ENCODE measurements at places on chromosomes 16 and 17. TPM values are rescaled to one million over a fixed set of nuclear protein-coding genes. Genes with fewer than 3 reads are reported as not detected.

The FOXL1 gene
- total RNA-seq = 2.0 TPM

The C16orf89 gene
- not detected for total RNA-seq

DNA sequence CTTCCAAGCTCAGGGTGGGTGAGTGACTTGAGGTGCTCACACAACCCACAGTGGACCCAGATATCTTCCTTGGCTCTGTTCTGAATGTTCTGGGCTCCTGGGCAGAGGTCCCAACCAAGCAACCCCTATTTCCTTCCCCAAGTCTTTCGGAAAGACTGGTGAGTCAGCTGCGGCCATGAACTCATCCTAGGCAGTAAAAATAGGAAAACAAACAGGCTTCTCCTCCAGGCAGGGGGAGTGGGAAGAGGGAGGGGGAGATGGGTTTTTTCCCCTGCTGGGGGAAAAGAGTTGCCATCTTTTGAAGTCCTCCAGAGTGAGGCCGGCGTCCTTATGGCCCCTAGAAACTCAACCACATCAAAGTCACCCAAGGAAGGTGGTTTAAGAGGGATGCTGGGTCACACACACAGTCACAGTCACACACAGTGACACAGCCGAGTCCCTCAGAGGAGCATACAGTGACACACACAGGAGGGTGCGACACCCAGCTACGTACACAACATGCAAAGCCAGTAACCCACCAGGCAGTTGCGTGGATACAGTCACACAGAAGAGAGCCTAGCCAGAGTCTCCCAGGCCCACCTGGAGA, 16.0 kb upstream of the DLX4 start:
- no peak for DNase-seq
- no peak overlapping the region for H3K4me3 ChIP-seq
- no peaks in the 10 kb centered on the region for H3K36me3 ChIP-seq
- H3K27me3 ChIP-seq = peaks cover 34% of the 10 kb centered on the region
- H3K4me1 ChIP-seq = no peaks in the 10 kb centered on the region

- no peaks in the 10 kb centered on the region for H3K27me3 ChIP-seq
- no peak overlapping the region for H3K27ac ChIP-seq
- H3K4me3 ChIP-seq = no peak overlapping the region
- H3K36me3 ChIP-seq = peaks cover 4% of the 10 kb centered on the region
Observed at GRCh38 chr17:75641343-75641742, 8.1 kb downstream of the SMIM5 start.

DNA sequence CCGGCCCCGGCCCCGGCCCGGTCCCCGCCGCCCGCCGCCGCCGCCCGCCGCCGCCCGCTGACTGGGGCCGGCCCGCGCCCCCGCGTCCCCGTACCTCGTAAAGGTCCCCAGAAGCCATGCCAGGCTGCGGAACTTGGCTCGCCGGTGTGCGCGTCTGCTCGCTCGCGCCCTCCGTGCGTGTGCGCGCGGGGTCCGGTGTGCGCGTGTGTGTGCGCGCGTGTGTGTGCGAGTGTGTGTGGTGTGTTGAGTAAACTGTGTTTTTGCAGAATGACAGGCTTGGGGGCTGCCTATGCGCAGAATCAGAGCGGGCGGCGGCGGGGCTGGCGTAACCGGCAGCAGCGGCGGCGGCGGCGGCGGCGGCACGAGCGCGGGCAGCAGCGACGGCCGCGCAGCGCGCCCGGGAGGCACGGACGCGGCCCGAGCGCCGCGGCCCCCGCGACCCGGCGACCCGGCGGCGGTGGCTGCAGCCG, 307 bp downstream of the CDYL2 start:
- no peaks in the 10 kb centered on the region for H3K4me1 ChIP-seq
- DNase-seq = no peak
- no peak overlapping the region for H3K27ac ChIP-seq
- H3K36me3 ChIP-seq = no peaks in the 10 kb centered on the region

DNA sequence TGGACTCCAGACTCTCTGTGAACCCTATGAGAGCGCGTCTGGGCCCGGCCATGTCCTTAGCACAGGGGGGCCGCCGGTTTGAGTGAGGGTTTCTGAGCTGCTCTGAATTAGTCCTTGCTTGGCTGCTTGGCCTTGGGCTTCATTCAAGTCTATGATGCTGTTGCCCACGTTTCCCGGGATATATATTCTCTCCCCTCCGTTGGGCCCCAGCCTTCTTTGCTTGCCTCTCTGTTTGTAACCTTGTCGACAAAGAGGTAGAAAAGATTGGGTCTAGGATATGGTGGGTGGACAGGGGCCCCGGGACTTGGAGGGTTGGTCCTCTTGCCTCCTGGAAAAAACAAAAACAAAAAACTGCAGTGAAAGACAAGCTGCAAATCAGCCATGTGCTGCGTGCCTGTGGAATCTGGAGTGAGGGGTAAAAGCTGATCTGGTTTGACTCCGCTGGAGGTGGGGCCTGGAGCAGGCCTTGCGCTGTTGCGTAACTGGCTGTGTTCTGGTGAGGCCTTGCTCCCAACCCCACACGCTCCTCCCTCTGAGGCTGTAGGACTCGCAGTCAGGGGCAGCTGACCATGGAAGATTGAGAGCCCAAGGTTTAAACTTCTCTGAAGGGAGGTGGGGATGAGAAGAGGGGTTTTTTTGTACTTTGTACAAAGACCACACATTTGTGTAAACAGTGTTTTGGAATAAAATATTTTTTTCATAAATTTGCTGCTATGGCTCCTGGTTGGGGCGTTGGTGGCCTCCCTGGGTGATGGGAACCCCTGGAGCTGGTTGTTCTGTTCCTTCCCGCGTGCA, 23.1 kb downstream of the STAT5A start:
- DNase-seq = peak; percentile 94
- peaks cover 44% of the 10 kb centered on the region for H3K36me3 ChIP-seq
- H3K27me3 ChIP-seq = no peaks in the 10 kb centered on the region
- peak overlapping the region; percentile 84 for H3K27ac ChIP-seq
- H3K4me3 ChIP-seq = peak overlapping the region; percentile 12
- H3K4me1 ChIP-seq = peaks cover 16% of the 10 kb centered on the region

All from gastrocnemius medialis (tissue), 4 donors.